SW480 (cell line): ENCODE measurements at places on chromosomes 1 and 21.
A peak's percentile ranks its signal among the peaks of the same experiment; 100 is the strongest.

GRCh38 chr1:233668146-233668724 lies 54.3 kb downstream of the KCNK1 start:
- DNase-seq: no peak

GRCh38 chr1:24351918-24352627 lies 32.9 kb downstream of the GRHL3 start:
- DNase-seq: no peak

- DNase-seq: no peak
Observed at GRCh38 chr1:116808200-116808847, 54.1 kb downstream of the CD2 start.

- DNase-seq: no peak
Observed at GRCh38 chr1:159991513-159991912, 37.5 kb upstream of the SLAMF9 start.

GRCh38 chr1:182087719-182088350 lies 26.3 kb upstream of the ZNF648 start:
- DNase-seq: no peak

DNA sequence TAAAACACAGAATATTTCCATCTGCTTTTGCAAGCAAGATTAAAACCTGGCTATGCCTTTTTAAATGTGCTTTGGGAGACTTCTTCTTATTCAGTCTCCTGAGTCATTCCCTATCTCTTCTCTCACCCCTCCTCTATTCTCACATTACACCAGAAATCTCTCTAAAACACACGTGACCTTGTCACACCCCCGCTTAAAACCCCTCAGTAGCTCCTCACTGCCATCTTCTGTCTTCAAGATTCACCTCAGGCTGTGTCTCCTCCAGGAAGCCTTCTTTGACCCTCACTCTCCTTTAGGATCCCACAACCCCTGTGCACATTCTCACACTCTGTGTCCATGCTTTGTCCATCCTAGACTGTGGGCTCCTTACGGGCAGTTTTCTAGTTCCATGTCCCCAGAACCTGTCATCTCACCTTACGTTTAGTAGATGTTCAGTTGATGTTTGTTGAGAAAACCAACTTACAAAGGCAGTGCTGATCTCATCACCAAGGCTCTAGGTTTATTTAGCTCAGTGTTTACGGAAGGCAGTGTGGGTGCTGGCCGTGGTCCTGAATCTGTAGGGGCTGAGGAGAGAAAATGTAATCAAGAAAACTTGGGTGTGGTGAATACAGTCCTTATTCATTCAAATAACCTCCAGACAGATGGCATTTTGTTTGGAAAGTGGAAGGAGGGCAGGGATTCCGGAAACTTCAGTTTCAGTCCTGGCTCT lies 143.5 kb downstream of the DMRTA2 start:
- peak; percentile 8 for DNase-seq

DNA sequence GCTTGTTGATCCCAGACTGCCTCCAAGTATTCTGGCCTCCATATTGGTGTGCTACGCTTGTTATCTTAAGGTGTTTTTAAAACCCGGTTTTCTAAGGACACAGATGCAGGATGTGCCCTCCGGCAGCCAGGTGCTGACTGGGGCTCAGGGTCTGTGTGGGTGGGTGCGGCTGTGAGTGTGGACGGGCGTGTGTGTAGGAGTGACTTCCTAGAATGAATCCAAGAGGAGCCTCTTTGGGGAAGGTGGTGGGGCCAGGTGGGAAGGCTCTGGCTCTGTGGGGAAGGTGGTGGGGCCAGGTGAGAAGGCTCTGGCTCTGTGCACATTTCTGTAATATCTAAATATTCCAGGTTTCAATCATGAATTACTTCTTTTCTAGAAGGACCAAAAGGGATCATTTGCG lies 12.8 kb upstream of the TSPEAR start:
- DNase-seq: no peak

GRCh38 chr1:222711319-222712252 lies 705 bp downstream of the AIDA start:
- DNase-seq: peak; percentile 80

DNA sequence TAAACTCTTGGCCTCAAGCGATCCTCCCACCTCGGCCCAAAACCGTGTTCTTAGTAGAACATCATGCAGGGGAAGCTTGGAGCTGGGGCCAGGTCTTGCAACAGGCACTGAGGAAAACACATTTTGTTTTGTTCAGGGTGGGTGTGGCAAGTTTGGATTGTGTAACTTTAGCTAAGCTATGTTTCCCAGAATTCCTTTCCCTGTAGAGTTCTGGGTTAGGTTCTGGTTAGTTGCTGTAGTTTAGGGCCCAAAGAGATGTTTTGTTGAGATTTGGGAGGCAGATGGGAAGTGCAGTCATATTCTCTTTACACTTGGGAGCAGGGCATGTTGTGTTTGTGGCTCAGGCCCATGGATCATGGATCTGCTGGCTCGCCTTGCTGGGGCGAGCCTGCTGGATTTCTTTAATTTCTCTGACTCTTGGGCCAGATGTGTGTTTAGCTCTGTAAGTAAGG lies 24.0 kb downstream of the PLA2G5 start:
- no peak for DNase-seq

- DNase-seq: no peak
Observed at GRCh38 chr1:9841460-9841859, 17.7 kb upstream of the CLSTN1 start.
